ENCODE measurements at places on chromosomes 11 and 22.

DNA sequence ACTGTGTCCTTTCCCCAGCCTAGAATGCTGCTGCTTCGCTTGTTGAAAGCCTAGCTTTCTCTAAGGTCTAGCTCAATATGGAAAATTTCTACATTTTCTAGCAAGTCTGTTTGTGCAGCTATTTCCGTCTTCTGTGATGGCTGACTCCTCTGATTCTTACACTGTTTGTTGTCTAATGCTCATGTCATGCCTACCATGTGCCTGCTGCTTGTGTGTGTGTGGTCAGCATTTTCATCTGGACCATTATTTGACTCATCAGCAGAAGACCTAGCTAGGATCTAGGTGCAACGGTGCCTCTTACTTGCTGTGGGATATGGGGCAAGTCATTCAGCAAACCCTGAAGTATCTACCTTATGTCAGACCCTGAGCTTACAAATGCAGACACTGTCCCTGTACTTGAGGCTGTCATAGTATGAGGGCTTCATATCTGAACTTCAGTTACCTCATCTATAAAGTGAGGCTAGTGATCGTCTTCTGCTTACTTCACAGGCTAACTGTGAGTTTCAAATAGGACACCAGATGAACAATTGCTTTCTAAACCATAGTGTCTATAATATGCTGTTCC is 86.5 kb upstream of the MYO18B start:
- no peak for DNase-seq

- no peak for DNase-seq
Measured at GRCh38 chr11:125562430-125562829, 6.8 kb upstream of the EI24 start.

GRCh38 chr11:30002157-30002785 is 14.6 kb downstream of the KCNA4 start:
- no peak for DNase-seq

DNA sequence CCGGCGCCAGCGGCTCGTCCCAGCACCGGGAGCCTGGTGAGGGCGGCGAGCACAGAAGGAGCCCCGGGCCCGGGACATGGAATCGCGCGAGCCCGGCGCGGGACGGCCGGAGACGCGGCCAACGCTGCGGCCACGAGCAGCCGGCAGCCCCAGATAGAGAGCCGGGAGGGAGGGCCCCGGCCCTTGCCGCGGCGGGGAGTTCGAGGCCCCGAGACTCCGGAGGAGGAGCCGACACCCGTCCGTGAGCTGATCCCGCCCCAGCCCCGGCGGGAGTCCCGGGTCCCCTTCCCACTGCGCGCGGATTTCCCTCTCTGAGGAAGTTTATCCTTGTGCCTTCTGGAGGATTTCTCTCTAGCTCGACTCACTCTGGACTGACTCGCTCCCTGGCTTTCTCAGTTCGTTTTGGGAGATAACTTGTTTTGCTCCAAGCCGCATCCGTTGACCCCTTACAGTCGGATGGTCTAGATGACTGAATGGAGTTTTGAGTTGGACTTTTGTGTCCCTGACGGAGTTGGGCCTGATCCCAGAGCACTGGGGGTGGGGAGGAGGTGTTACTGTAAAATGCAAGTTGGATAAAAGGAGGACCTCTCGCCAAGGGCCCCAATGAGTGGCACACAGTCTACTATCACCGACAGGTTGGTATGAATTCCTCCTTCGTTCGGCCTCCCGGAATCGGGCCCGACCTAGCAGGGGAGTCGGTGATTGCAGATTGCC is 585 bp downstream of the ARHGEF12 start:
- DNase-seq = no peak

DNA sequence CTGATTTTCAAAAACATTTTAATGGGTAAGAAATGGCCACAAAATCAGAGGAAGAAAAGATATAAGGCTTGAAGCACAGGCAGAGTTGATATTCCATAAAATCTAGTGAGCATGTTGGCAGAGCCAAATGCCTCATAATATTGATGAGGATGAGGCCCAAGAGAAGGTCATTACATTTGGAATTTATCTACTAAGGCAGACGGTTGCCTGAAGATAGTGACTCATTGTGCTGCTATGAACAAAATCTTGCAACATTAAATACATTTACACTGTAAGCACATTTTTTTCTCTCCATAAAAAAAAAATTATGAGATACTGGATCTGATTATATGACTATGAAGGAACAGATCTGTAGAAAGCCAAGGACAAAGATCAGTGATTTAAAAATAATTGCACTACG is 881.4 kb upstream of the CHORDC1 start:
- no peak for DNase-seq

DNA sequence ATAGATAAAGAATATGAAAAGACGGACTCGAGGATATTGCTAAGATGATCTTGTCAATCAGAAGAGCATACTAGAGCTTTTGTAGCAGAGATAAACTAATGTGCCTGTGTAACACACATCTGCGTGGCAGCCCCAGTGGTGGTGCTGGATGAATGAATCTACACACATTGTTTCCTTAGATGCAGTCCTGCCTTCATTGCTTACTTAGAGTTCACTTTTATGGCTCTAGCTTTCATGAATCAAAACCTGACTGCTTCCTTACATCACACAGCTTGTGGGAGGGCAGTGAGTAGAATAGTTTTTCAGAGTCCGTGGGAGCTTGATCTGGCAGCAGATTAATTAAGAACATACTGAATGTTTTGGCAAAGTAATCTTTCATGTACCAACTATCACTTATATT is 83.7 kb downstream of the EXT2 start:
- DNase-seq = no peak

- no peak for DNase-seq
Measured at GRCh38 chr22:19360300-19360792, 68.8 kb upstream of the CLTCL1 start.

DNA sequence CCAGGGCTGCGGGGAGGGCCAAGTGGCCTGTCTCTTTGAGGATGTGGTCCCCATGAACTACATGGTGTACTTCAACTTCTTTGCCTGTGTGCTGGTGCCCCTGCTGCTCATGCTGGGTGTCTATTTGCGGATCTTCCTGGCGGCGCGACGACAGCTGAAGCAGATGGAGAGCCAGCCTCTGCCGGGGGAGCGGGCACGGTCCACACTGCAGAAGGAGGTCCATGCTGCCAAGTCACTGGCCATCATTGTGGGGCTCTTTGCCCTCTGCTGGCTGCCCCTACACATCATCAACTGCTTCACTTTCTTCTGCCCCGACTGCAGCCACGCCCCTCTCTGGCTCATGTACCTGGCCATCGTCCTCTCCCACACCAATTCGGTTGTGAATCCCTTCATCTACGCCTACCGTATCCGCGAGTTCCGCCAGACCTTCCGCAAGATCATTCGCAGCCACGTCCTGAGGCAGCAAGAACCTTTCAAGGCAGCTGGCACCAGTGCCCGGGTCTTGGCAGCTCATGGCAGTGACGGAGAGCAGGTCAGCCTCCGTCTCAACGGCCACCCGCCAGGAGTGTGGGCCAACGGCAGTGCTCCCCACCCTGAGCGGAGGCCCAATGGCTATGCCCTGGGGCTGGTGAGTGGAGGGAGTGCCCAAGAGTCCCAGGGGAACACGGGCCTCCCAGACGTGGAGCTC is 13.5 kb downstream of the ADORA2A start:
- DNase-seq = no peak

- no peak for DNase-seq
Measured at GRCh38 chr11:117315285-117316196, 515 bp downstream of the BACE1 start.

- no peak for DNase-seq
Measured at GRCh38 chr11:9028581-9028980, 24.8 kb upstream of the NRIP3 start.

DNA sequence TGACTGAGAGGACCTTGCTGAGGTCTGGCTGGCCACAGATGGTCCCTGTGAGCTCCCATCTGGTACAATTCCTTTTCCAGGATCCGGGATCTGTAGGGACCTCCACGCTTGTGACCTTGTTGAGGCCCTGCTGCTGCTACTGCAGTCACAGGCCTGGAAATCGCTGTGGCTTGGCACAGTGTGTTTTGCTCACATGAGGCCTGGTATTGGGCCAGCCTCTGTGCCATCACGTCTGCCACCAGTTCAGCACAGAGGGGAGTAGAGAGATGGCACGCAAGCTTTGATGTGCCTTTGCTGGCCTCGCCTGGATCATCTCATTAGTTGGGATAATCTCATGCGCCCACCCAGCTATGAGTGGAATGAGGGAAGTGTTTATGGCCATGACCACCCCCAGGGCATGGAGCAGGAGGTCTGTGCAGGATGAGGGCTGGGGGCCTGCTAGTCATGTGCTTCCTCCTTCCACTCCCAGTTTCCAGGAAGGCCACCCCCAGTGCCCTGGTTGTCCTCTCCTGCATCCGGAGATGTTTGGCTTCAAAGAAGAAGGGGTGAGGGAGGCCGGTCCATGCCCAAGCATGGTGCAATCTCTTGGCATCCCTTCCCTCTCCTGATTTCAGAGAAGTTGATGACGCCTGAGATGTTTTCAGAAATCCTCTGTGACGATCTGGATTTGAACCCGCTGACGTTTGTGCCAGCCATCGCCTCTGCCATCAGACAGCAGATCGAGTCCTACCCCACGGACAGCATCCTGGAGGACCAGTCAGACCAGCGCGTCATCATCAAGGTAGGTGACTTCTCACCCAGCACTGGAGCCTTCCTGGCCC is 22.4 kb downstream of the DERL3 start:
- no peak for DNase-seq

DNA sequence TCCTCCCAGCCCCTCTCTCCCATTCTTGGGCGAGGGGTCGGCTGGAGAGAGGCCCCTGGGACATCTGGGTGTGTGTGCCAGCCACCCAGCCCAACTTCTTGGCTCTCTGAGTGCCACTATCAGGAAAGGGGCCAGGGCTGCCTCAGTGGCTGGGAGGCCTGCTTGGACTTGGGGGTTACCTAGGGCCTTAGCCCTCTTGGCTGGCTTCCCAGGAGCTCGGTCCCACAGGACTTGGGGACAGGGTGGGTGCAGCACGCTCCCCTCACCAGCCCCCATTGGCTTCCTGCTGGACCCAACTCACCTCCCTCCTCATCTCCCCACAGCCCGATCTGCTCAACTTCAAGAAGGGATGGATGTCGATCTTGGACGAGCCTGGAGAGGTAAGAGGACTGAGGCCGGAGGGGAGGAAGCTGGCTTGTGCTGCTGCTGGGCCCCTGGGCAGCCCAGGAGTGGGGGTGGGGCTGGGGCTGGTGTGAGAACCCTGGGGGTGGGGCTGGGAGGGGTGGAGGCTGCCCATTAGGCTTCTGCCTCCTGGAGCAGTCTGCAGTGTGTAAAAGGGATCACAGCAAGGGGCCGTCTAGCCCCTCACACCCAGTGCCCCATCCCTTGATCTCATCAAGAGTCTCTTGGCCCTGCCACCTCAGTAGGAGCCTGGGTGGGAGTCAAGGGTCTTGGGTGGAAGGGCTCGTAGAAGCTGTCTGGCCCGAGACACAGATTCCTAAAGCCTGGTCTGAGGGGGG is 54.8 kb downstream of the TRIOBP start:
- no peak for DNase-seq

DNA sequence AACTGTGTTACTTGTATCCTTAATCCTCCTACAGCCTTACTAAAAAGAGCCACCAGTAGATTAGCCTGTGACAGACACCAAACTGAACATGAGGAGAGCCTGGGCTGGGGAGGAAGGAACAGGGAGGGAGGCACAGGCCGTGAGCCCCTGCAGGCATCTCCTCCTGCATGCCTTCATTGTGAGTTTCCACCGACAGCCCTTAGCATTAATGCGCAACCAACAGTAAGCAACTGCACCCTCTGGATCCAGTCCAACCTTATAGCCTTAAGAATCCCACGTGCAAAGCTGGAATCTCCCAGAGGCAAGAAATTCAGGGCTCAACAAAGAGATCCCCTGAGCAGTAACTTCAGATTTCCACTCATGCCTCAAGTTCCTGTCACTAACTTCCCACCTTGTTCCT is 84.6 kb downstream of the ETS1 start:
- no peak for DNase-seq

- no peak for DNase-seq
Measured at GRCh38 chr22:41642331-41643110, 21.4 kb downstream of the XRCC6 start.

DNA sequence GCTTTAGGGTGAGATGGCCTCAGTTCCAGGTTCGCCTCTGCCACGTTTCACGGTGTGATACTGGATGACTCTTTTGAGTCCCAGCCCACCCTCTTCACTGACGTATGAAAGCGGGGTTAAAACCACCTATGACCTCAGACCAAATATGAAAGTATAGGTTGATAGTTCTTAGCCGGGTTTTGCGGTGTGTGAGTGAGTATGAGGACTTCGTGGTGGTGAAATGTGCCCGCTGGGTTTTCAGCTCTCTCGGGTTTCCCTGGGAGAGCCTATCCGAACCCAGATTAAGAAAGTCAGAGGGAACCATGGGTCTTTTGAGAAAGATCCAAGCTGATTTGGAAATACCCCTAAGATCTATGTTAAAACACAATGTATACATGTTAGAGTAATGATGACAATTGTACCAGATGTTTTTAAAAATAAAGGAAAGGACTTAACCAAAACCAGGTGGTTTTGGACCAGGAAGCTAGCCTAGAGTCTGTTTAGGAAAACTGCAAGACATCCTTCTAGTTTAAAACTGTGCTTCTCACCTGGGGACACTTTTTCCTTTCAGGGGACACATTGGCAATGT is 25.8 kb upstream of the ST3GAL4 start:
- no peak for DNase-seq

DNA sequence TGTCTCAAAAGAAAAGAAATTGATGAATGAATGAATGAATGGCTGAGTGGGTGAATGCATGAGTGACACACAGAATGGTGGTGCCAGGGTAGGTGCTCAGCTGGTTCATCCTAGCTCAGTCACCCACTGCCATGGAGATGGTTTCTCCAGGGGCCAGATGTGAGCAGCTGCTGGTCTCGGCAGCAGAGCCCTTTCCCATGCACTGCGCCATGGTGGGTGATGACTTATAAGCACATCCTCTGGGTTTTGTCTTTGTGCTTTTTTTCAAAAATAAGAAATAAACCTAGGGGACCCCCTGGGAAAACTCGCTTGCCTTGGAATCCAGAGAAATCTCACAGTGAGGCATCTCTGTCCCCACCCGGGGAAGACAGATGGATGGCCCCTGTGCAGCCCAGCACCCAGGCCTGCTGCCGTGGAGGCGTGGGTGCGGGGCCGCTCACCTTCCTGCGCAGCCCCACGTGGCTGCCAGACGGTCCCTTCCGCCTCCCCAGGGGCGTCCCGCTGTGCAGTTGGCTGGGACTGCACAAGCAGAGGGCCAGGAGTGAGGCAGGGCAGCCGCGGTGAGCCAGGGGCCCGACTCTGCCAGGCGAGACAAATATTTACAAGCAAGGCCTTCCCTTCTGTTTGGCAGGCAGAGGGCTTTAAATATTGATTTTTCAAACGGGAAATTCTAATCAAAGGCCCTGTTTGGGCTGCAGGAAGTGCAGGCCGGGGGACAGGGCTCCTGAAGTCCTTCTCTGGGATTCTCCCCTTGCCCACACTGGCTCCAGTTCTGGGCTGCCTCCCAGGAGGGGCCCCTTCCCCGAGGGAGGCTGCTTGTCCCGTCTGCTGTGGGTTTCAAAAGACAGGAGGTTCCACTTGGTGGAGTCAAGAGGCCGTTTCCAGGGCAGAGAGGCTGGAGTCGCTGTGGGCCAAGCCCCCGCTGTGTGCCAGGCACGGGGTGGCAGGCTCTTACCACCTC is 24.3 kb downstream of the MPPED1 start:
- no peak for DNase-seq

GRCh38 chr22:35205961-35206360 is 51.3 kb upstream of the HMGXB4 start:
- DNase-seq = no peak

GRCh38 chr11:971731-972365 is 46.2 kb downstream of the AP2A2 start:
- no peak for DNase-seq

Measured in inflammatory macrophage treated with lipopolysaccharide for 4 hours (primary cell).